Upper lobe of right lung (tissue), 1 donor: ENCODE measurements at places on chromosomes 2 and 18. TPM values are rescaled to one million over a fixed set of nuclear protein-coding genes. Genes with fewer than 3 reads are reported as not detected.

GRCh38 chr2:56185101-56185581, 1.4 kb downstream of the CCDC85A start:
- DNase-seq: peak; percentile 65

DNA sequence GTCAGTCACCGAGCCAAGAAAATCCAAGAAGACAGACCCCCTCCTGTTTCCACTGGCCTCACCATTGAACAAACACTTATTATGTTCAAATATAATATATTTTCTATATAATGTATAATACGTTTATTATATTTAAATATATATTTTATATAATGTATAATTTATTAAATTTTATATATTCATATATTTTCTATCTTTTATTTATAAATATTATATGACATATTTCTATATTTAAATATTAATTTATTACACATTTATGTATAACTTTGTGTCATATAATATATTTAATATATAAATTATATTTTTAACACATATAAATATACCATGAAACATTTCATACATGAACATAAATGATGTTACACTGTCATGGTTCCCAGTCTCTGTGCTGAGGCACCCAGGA, 60.9 kb upstream of the RMDN2 start:
- DNase-seq: no peak

- DNase-seq: no peak
These were observed 2.2 kb downstream of the STAMBP start for GRCh38 chr2:73830871-73831401.

GRCh38 chr2:42060718-42061619, 13.1 kb downstream of the PKDCC start:
- DNase-seq: no peak

Gene CXCR1
- 5.3 TPM for total RNA-seq

DNA sequence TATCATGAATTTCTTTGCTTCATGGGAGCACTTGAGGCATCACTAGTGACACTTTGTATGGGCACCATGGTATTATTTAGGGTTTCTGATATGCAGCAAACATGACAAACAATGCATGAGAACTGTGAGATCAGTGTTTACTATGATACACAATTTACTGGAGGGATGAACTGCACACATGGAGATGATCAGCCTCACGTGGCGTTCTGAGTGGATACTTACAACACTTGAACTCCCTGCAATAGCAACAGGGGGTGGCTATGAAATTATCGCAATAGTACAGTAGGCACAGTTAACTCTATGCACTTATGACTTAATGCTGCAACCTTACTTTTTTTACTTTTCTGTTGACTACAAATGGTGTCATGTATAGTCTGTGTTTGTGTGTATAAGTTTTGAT, 18.5 kb upstream of the UGT1A8 start:
- DNase-seq: no peak

- peak; percentile 20 for DNase-seq
These were observed 15.8 kb downstream of the SNED1 start for GRCh38 chr2:241014224-241014623.

DNA sequence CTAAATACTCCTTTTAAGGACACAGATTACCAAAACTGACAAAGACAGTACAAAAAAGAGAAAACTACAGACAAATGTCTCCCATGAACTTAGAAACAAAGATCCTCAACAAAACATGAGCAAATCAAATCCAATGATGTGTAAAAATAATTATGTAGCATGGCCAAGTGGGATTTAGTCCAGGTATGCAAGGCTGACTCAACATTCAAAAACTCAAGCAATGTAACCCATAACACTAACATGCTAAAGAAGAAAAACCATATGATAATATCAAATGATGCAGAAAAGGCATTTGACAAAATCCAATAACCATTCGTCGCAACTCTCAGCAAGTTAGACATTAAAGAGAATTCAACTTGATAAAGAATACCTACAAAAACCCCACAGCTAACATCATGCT, 239.0 kb upstream of the KLHL29 start:
- no peak for DNase-seq

DNA sequence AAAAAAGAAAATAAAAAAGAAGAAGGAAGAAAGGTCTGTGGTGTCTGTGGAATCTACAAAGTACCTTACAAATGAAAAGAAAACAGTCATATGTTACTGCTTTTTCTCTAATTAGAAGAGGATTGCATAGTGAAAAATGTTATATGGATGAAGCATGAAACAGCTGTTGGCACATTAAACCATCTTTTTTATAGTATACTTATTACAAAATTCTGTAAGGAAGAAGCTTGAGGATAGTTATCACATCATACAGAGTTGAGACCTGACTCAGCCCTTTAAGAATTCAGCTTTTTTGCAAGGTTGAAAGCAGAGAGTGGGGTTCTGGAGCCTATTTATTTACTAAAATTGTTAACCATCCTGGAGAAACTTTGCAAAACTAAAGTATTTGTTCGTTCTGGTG, 222.7 kb downstream of the PHLPP1 start:
- no peak for DNase-seq

- no peak for DNase-seq
These were observed 77.1 kb downstream of the SPATS2L start for GRCh38 chr2:200383380-200384110.

DNA sequence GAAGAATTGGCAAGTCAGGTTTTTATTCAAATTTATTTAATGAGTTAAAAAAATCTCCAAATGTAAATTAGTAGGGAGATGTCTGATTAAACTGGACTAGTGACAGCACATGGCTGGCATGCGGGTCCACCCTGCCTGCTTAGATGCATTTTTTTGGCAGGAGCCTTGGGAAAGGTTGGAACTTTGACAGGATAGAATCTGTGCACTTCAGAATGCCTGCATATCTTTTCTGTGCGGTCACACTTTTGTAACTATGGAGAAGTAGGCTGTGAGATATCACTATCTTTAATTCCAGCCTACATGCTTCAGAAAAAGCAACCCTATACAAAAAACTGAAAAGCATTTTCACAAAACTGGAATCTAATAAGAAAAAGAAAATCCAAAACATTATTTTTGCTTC, 317.8 kb downstream of the MBD2 start:
- DNase-seq: no peak

GRCh38 chr2:241163601-241164118, 13.4 kb downstream of the PPP1R7 start:
- no peak for DNase-seq

Gene GKN2
- total RNA-seq: 77.2 TPM

Gene NEMP2
- total RNA-seq: 8.0 TPM

- peak; percentile 82 for DNase-seq
These were observed 537 bp downstream of the AGFG1 start for GRCh38 chr2:227472265-227473121.

Gene C1QL2
- not detected for total RNA-seq

DNA sequence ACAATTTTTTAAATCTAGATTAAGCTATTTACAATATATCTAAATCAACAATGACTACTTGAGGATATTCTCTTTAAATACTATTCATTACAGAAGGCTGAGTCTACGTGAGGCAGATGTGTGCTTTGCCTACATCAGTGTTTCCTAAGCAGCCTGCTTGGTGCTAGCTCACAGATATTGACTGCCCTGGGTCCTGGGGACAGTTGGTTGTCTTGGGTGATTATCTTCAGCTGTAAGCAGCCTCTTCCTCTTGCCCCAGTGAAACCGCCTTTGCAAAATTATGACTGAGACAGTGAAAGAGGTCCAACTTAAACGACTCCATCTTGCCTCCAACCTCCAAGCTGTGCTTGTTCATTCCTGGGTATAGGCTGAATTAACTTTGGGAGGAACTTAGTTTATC, 39.6 kb upstream of the CCDC88A start:
- no peak for DNase-seq

Gene ARHGAP28
- total RNA-seq: 15.7 TPM

Gene ASIC4
- 0.55 TPM for total RNA-seq

- DNase-seq: no peak
These were observed 107.1 kb downstream of the CTNNA2 start for GRCh38 chr2:79619976-79620375.

DNA sequence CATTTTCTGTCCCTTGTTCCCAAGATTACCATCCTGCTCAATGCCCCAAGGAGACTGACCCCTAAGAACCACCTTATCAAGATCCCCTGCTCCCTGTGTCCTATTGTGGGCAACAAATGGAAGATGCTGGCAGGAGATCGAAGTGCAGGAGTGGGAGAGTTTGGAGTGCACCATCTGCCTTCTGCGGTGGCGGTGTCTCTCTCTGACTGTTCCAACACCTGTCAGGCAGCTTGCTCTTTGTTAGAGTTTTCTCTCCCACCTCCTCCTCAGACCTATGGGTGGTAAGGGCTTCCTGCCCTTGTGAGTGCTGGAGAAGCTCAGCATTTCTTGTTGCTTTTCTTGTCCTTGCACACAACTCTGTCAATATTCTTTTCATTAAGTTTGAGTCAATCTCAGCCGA, 64.1 kb upstream of the SPHKAP start:
- no peak for DNase-seq

Gene CNDP1
- total RNA-seq: not detected

DNA sequence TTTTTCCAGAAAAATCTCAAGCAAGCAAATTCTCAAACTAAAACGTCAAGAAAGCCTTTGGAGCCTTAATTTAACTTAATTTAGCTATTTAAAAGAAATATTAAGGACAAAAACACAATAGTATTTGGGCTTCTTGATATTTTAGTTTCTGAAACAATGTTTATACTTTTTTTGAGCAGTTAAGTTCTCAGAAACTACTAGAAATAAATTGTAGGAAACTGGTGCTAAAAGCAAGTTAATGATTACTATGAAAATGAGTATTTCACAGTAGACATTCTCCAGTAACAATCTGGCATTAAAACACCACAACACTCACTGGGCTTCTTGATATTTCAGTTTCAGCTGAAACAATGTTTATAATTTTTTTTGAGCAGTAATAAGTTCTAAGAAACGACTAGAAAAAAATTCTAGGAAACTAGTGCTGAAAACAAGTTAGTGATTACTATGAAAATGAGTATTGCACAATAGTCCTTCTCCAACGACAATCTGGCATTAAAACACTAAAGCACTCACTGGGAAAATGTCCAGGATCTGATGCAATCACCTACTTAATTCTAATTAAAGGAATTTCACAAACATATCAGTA, 45.1 kb downstream of the TRAK2 start:
- DNase-seq: no peak

DNA sequence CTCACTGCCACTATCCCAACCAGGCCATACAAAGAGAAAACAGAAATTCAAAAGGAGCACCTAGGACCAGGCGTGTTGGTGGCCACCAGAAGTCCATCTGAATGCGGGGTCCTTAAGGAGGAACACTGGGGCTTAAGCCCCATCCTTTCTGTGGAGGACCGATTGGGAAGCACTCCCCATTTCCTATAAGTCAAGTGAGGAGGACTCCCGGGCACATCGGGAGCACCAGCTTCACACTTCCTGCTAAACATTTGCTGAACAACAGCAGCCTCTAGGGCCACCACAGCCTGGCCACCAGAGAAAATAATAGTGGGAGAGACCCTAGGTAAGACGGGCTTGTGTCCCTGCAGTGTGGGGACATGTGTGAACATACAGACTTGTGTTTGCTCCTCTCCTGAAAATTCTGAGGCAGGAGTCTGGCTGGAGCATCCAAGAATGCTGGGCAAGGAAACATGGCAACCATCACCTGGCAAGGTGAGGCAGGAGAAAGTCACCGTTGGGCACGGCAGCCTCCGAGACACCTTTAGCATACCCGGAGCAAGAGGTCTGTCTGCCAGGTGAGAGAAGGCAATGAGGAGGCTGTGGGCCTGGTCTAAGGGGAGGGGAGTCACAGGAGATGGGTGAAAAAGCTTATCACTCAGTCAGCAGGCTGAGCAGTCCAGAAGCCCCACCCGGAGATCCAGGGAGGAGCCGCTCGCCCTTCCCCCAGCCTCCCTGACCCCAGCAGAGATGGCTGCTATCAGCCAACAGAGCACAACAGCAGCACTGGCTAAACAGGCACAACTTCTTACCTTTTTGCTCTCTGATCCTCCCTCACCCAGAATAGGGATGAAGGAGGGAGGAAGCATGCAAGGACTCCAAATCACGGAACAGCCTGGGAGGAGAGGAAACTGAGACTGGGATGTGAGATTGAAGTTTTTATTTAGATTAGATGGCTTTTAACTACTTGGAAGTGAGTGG, 282.3 kb downstream of the EIPR1 start:
- peak; percentile 38 for DNase-seq

Gene RESP18
- total RNA-seq: not detected

- DNase-seq: peak; percentile 68
These were observed 223.7 kb downstream of the CYP26B1 start for GRCh38 chr2:71923887-71924533.

- DNase-seq: no peak
These were observed 327.6 kb downstream of the NCKAP5 start for GRCh38 chr2:133240491-133241223.

- peak; percentile 72 for DNase-seq
These were observed 3.3 kb upstream of the HJURP start for GRCh38 chr2:233857511-233858141.

DNA sequence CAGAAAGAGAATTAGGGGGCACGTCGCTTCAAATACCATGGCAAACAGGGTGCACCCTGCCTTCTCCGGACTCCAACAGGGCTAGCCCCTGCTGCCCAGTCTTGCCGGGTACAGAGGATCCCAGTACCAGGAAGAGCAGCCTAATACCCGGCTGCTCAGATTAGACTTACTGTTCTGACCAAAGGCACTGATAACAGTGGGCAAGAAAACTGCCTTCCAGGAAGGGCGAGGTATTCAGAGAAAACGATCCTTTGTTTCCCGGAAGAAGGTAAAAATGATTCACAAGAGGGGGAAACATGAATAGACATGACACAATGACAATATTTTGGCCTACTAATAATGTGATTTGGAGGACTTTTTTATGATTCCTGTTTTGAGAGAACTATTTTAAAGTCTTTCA, 99.9 kb downstream of the SS18 start:
- no peak for DNase-seq

- no peak for DNase-seq
These were observed 135.9 kb downstream of the VAPA start for GRCh38 chr18:10049747-10050146.

Gene FAP
- total RNA-seq: 5.4 TPM

DNA sequence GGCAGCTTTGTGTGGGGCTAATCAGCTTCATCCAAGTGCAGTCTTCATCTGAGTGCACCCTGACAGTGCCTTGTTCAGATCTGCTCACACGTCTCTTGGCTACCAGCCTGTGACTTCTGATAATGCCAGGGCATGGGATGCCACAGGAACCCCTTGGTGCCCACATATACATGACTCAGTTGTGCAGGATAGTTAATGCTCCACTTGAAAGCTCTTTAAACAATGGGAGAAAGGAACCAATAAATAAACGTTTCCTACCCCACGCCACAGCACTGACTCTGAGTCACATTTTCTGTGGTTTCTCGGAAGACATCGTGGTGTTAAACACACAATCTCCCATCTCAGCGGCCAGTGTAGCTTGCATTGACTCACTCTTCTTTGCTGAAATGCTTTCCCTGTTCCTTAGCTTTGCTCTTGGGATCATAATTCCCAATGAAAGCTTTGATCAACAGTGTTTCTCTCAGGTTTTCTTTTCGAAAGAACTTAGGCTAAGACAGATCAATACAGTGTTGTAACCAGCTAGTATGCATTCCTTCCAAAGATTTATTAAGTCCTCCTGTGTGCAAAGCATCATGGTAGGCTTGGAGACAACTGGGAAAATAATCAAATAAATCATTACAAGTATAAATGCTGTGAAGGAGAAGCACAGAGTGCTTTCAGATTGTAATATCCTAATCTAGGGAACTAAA, 142.0 kb downstream of the COPS8 start:
- no peak for DNase-seq

Gene RGPD4
- total RNA-seq: 0.23 TPM

Gene SLC23A3
- 3.1 TPM for total RNA-seq
